ENCODE measurements at places on chromosomes 7 and 10.

DNA sequence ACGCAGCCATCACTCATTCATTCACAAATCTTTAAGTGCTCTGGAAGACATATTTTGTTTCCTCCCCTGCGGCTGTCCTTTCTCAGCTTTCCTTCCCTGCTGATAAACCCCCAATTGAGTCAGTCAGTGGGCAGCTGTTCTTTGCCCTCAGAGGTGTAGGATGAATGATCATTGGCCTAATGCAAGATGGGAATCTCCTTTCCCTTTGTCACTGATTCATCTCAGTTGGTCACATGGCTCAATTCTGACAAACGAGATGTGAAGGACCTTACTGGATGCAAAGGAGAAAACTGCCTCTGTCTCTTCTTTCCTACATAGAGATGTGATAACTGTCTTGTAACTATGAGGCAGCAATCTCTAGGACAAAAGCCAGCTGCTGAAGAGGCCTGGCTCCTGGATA lies 44.6 kb downstream of the COL28A1 start:
- DNase-seq: no peak

GRCh38 chr10:89156161-89156835 lies 50.8 kb downstream of the CH25H start:
- no peak for DNase-seq

- no peak for DNase-seq
Measured at GRCh38 chr10:102649797-102650654, 5.7 kb downstream of the TRIM8 start.

GRCh38 chr10:82228701-82229100 lies 353.7 kb downstream of the NRG3 start:
- no peak for DNase-seq

DNA sequence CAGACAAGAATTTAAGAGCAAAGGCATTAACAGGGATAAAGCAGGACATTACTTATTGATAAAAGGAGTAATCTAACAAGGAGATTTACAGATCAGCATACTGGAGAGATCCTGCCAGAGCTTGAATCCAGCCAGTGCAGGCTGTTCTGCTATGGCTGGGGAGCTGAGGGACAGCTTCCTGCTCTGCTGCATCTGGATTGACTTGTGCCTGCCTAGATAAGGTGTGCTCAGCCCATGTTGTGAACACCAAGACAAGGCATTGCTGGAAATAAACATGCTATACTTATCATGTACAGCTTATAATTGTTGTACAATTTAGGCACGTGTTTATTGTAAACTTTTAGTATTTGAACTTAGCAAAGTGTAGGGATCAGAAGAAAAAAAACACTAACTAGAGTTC lies 71.7 kb downstream of the HIF1AN start:
- no peak for DNase-seq

- DNase-seq: no peak
Measured at GRCh38 chr7:18550574-18550973, 55.0 kb downstream of the HDAC9 start.

- DNase-seq: no peak
Measured at GRCh38 chr10:120503689-120504088, 46.7 kb downstream of the PLPP4 start.

- no peak for DNase-seq
Measured at GRCh38 chr10:68899186-68899745, 1.8 kb upstream of the DDX50 start.
